Stimulated activated CD4-positive, alpha-beta T cell treated with anti-CD3 and anti-CD28 coated beads, Interleukin-2, amount 100 ng/mL, for 48 hours (primary cell): ENCODE measurements at places on chromosomes 1 and 21.
A peak's percentile ranks its signal among the peaks of the same experiment; 100 is the strongest.

- no peak for DNase-seq
Observed at GRCh38 chr1:87155170-87155569, 173.5 kb upstream of the LMO4 start.

GRCh38 chr1:56491441-56491840 lies 87.9 kb downstream of the PLPP3 start:
- DNase-seq: no peak

- DNase-seq: no peak
Observed at GRCh38 chr1:192904438-192904895, 95.6 kb downstream of the RGS2 start.

GRCh38 chr1:66176832-66177231 lies 357.1 kb upstream of the SGIP1 start:
- DNase-seq: no peak

DNA sequence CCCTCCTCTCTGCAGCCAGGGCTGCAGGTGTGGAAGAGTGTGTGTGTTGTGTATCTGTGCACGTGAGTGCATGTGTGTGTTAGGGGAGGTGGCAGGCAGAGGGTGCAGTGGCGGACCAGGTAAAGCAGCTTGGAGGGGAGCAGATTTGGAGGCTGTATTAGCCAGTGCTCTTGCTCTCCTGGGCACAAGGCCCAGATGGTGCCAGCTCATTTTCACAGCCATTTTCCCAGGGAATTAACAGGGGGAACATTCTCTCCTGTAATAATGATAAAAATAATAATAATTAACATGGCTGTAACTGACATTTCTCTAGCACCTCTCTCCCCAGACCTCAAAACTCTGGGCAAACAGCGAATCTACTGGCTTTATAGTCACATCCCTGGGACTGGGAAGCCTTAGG lies 43.6 kb downstream of the LRRN2 start:
- DNase-seq: no peak

DNA sequence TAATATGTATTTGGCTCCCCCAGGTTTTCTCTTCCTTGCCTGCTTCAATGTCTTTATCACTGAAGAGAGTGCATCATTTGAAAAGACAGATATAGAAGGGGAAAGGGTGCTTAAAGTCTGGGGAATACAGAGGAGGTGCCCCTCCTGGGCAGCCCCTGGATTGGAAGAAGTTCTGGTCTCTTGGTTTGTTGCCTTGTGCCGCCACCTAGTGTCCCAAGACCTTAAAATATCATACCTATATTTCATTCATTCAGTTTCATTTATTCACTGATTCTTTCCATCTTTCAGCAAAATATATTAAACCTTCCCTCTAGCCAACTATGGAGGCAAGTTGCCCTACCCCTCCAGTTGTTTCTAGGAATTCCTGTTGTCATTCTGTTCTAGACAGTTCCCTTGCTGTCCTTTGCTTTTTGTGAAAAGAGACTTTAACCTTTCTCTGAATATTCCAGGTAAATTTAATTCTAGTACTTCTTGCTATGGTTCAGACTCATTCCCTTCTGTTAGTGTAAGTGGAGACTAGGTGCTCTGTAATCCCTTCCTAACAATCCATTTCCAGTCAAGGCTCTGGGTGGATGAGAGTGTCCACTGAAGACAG lies 56.1 kb downstream of the MEF2D start:
- DNase-seq: no peak

- no peak for DNase-seq
Observed at GRCh38 chr1:196317535-196318522, 290.4 kb downstream of the KCNT2 start.

GRCh38 chr1:29963946-29964345 lies 727.6 kb downstream of the PTPRU start:
- DNase-seq: no peak

GRCh38 chr1:20493309-20493708 lies 7.3 kb upstream of the CAMK2N1 start:
- DNase-seq: no peak

DNA sequence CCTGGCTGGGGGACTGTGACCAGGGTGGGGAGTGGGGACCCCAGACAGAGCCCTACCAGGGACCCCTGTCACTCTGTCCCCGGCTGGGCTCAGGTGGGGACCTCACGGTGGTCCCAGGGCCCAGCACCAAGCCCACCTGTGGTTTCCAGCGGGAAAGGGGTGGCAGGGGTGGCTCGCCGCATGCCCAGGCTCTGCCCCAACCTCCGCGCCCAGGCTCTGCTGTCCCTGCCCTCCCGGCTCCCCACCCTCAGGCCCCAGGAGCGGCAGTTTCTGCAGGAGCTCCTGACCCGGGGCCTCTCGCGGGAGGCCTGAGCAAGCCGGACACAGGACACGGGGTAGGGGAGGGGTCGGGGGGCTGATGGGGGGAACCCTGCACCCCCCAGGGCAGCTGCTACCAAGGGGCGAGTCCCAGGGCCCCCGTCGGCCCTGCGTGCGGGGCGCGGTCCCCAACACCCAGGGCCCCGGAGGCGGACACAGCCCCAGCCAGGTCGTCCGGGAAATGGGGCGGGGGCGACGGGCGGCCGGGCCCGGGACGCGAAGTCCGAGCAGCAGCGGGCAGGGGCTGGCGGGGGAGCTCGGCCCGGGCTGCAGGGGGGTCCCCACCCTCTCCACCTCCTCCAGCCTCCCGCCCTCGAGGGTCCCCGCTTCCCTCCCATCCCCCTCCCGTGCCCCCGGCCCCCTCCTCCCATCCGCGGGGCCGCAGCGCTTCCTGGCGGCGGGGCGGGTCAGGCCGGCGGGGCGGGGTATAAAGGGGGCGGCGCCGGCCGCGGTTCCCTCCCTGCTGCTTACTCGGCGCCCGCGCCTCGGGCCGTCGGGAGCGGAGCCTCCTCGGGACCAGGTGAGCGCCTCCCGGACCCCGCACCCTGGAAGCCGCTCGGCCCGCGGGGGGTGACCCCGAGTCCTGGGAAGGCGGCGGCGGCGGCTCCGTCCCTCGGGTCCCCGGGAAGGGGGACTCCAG lies at the start of gene COL6A2:
Gene COL6A2 (plus strand): TSS at position 777 of the 958 bp plus-strand sequence.
- DNase-seq: peak; percentile 21

GRCh38 chr1:54835970-54836369 lies 34.8 kb upstream of the TTC22 start:
- DNase-seq: no peak

DNA sequence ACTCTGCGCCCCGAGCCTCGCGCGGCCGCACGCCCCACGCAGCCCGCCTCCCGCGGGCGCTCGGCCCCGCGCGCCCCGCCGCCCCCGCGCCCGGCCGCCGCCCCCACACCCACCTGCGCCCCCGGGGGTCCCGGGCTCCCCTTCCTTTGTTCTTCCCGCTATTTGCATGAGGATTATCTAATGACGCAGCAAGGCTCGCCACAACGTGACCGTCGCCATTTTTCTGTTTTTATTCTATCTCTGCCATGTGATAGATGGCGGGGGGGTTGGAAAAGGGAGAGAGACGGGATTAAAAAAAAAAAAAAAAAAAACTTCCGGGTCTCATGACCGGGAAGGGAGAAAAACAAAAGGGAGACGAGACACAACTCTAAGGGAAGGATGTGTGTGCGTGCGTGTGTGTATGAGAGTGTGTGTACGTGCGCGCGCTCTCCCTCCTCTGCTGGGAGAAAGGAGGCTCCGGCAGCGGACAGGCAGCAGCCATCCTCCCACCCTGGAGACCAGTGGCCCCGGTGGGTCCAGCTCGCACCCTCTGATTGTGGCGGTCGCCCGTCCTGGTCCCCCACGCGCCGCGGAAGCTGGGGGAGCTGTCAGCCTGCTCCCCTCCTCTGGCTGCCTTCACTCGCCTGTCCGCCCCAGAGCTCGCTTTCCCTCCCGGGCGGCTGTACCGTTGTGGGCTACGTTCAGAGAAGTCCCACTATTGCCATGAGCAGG lies 80.4 kb upstream of the AK4 start:
- DNase-seq: peak; percentile 26

DNA sequence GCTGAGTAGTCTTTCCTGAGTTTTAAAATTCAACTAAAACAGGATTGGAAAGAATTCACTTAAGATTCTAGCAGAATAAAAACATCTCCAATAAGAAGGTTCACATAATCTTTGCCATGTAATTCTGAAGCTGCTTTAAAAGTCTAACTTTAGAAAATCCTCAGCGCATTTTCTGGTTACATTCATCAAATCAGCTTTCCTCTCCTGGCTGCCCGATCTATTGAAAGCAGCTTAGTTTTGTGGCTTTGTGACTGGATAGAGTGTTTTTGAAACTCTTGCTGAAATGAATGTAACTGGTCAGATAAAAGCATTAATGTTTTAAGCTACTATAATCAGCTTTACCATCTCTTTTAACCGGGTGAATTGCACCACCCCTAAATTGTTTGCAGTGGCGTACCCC lies 66.8 kb downstream of the DOP1B start:
- no peak for DNase-seq

DNA sequence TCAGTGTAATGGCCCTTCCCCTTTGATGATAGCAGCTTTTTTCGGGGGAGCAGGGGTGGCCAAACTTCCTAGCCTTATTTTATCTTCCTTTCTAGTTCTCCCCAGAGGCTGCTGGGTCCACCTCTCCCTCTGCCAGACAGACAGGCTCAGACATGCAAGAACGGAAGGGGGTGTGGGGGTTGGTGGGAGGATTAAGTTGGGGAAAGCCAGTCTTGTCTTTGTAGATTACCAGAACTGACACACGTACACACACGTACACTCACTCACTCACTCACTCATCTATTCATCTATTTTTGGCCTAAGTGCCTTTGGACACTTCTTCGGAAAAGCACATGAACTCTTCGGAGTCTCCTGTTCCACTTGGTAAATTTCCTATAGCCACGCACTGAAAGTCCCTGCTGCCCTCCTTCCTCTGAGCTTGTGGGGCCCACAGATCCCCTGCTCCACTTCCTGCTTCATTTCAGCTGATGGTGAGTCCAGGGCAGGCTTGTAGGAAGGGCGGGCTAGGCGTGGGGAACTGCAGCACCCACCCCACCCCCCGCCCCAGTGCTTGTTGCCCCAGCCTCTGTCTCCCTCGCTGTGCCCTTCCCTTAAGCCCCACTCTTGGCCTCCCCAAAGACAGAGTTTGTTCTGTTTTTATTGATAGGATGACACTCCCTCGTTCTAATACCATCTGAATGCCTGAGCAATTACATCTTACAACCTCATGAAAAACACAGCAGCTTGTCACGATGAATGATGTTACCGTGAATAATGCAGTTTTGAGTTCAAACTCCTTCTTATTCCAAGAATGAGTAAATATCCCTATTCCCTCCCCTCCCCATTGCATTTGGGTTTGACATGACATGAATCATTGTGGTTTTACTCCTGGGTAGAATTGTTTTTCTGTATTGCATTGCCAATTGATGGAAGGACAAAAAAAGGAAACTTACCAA lies 60.7 kb upstream of the ATP5PO start:
- peak; percentile 56 for DNase-seq

- DNase-seq: no peak
Observed at GRCh38 chr1:15060104-15060503, 93.4 kb upstream of the TMEM51 start.

DNA sequence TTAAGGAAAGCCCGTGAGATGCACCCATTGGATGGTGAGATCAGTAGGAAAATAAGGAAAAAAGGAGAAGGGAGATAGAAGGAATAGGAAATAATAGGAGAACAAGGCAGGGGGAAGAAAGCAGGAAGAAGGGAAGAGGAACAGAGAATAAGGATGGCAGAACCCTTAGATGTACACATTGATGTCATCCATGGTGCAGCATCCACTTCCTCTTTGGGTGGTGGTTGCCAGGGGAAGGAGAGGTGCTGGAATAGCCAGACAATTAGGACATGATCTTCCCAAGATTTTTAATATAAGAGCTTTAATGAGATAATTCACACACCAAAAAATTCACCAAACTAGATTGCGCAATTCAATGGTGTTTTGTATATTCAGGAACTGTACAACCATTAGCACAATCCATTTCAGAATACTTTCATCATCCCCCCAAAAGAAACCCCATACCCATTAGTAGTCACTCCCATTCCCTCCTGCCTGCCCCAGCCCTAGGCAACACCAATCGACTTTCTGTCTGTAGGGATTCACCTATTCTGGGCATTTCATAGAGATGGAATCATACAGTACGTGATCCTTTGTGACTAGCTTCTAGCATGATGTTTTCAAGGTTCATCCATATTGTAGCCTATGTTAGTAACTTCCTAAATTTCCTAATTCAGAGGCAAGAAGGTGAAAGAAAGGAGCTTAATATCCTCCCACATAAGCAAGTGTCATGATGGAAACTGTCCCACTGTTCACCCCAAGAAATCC lies 121.4 kb downstream of the PLXNA2 start:
- DNase-seq: no peak

- DNase-seq: no peak
Observed at GRCh38 chr1:33375316-33375715, 54.4 kb upstream of the A3GALT2 start.

GRCh38 chr1:170262276-170262939 lies 116.6 kb downstream of the NTMT2 start:
- no peak for DNase-seq

DNA sequence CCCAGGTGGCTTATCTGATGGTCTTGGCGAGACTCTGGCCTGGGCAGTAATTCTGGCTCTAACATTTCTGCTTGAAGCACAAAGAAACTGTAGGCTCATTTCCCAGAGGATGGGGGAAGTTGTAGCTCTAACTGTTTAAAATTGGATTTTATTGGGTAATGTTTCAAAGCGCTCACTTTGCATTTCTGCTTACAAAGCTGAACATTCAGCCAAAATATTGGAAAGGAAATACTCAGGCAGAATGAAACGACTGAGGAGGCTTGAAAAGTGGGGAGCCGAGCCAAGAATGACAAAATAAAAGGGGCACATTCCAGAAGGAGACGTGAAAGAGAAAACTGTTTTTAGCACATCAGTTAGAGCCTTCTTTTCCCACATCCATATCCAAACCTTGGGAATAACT lies 202.6 kb downstream of the GRIK1 start:
- no peak for DNase-seq

DNA sequence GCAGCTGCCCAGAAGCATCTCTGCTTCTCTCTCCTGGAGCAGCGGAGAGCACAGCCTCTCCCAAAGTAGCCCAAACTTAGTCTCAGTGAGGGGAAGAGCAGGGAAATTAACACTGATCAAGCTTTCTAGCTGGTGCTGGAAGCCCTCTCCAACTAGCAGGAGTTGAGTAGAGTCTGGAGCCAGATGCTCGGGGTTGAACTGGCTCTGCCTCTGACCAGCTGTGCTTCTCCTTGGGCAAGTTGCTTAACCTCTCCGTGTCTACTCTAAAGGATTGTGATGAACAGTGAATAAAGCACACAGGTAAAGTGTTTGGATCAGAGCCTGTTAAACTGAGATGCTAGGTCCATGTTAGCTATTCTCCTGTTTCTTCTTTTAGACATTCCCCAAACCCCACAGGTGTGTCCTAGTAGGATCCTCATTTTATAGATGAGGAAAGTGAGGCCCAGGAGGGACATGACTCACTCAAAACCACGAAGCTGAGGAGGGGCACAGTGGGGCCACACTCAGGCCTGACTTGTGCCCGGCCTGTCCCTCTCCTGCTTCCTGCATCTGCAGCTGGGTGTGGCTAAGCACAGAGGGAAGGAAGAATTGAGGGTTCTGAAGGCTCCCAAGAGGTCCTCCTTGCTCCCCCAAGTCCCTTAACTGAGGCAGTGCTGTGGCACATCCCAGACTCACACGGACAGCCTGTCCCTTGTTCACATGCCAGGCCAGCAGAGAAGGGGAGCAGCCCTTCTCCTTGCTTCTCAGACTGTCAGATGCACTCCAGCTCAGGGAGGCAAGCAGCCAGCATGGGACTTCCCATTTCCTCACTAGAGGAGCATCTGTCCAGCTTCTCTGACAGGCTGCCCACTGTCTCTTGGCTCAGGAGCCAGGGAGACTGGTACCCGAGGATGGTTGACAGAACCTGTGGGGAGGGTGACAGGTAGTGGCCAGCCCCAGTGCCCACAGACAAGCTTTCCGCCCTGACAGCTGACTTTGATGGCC lies 152.0 kb upstream of the IGSF21 start:
- no peak for DNase-seq
